ENCODE measurements at places on chromosomes 1 and 21.

GRCh38 chr1:1833916-1834325 is 55.7 kb upstream of the NADK start:
- DNase-seq: no peak

DNA sequence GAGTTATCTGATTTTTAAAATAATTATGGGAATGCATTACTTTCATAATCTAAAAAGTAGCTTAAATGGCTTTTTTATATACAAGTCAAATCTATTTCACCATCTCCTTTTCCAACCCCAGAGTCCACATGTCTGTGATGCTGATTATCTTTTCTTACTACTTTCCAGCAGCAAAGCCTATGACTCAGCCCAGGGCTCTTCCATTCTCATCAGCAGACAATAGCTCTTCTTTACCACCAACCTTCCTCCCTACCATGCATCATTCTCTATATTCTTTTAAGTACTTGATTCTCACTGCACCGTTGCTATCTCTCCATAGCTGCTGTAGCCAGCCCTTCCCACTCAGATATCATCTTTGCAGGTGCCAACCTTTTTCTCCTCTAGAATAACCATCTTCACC is 61.3 kb downstream of the OVGP1 start:
- DNase-seq: peak; percentile 43

- no peak for DNase-seq
These were observed 51.8 kb upstream of the CASZ1 start for GRCh38 chr1:10848109-10848684.

DNA sequence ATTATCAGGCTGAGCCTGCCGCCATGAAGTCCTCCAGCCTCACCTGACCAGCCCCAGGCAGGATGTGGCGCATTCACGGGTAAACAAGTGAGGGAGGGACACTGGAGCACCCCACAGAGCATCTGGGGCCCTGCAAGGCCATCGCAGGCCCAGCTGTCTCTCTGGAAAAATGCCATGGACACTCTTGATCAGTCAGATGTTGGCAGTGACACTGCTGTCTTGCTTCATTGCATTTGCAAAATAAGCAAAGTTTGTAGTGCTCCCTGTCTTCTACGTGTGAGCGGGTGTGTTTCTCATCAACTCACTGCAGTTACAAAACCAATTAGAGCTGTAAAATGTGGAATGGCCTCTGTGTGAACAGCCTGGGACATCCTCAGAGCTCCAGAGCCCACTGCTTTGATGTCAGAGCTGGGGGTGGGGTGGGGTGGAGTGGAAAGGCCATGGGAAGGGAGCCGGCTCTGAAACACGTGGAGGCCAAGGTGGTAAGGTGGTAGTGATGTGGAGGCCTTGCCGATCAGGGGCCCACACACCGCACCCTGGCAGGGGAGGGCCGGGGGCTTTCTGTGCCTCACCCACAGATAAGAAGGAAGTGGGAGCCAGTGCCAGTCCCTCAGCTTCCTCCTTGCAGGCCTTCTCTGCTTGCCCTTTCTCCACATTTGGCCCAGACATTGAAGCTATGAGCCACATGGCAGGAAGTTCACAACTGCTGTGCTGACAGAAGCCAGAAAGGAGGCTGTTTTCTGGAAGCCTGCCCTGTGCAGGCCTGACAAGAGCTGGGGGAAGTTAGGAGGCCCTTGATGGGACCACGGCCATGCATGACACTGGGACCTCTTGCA is 254.9 kb downstream of the RHOU start:
- DNase-seq: peak; percentile 29

- no peak for DNase-seq
These were observed 7.7 kb upstream of the TCP10L start for GRCh38 chr21:32592929-32593502.

GRCh38 chr1:225407755-225408154 is 20.1 kb downstream of the LBR start:
- DNase-seq: no peak

GRCh38 chr1:74908797-74909196 is 175.8 kb downstream of the TYW3 start:
- no peak for DNase-seq

GRCh38 chr1:10676963-10677362 is 119.5 kb downstream of the CASZ1 start:
- no peak for DNase-seq

- DNase-seq: no peak
These were observed 49.7 kb downstream of the DMRTA2 start for GRCh38 chr1:50373532-50373931.

GRCh38 chr1:66246351-66247269 is 287.3 kb upstream of the SGIP1 start:
- no peak for DNase-seq

DNA sequence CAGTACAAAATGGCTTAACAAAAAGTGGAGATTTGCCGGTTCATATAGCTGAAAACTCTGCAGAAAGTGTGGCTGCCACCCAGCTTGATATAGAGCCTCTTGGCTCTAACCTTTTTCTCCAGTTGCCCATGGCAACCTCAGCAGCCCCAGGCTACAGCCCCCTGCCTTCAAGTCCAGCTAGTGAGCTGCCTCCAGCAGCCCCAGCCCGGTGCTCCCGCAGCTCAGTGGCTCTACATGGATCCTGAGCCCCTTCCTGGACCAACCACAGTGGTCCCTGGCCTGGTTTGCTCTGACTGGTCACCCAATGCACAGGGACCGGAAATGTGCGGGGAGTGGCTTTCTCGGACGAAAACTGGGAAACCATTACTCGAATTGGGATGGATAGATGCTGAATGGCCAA is 13.3 kb upstream of the ATF3 start:
- DNase-seq: no peak

DNA sequence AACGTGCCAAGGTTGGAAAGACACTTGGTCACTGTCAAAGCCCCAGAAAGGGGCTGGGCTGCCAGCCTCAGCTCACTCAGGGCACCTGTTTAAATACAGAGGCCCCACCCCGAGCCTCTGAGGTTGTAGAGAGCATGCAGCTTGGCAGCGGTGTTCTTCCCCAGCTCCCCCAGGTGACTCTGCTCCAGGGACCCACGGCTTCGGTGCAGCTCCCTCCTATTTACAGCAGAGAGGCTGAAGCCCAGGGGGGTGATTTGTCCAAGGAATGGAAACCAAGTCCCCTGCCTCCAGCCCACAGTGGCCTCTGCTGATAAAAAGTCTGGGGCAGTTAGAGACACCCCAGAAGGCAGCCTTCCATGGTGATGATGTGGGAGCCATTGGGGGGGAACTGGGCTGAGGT is 9.1 kb upstream of the C1QA start:
- no peak for DNase-seq

DNA sequence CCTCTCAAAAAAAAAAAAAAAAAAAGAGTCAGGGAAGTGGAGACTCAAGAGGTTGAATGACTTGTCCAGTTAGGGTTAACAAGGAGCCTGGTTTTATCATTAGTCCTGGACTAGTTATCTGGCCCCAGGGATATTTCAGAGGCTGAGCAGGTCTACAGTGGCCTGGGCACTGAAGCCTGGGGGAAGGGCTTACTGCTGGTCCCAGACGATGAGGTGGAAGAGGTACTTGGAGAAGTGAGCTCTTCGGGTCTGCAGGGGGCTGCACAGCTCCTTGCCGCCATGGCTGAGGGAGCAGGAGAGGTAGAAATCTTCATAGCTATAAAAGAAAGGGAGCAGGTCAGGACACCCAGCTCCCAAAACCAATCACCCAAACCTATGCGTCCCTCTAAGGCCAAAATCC is 40.1 kb downstream of the PIK3C2B start:
- no peak for DNase-seq

DNA sequence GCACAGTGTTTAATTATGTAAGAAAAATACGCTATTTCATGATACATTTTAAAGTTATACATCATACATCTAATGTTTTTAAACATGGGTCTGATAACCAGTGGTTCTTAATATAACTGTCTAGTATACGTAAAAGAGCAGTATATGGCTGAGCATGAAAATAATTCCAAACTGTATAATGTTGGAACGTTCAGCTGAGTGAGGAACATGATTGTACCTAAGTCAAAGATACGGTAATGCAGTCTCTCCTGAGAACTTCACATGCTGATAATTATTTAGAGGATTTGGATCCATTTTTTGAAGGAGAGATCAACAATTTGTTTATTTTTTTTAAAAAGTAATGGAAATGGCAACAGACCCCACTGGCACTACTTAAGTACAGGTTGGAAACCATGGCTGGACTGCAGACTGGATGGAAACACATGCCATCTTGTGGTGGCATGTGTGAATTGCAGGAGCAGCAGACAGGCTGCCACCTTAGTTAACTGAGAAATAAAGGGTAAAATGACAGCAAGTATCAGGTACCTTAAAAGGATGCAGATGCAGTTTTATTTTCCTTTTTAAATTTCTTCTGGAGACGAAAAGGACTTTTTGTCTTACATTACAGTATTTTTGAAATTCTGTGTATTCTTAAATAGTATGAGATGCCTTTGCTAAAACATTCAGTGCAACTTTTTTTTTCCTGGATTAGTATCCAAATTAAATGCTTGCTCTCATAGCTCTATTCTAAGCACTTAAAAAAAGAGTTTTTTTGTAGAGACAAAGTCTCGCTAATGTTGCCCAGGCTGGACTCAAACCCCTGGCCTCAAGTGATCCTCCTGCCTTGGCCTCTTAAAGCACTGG is 73.8 kb downstream of the MTR start:
- DNase-seq: peak; percentile 73

- no peak for DNase-seq
These were observed 53.8 kb upstream of the MROH9 start for GRCh38 chr1:170881268-170882265.

GRCh38 chr1:177897998-177898654 is 71.7 kb downstream of the SEC16B start:
- DNase-seq: no peak

GRCh38 chr1:165235155-165235776 is 121.2 kb downstream of the LMX1A start:
- DNase-seq: no peak

DNA sequence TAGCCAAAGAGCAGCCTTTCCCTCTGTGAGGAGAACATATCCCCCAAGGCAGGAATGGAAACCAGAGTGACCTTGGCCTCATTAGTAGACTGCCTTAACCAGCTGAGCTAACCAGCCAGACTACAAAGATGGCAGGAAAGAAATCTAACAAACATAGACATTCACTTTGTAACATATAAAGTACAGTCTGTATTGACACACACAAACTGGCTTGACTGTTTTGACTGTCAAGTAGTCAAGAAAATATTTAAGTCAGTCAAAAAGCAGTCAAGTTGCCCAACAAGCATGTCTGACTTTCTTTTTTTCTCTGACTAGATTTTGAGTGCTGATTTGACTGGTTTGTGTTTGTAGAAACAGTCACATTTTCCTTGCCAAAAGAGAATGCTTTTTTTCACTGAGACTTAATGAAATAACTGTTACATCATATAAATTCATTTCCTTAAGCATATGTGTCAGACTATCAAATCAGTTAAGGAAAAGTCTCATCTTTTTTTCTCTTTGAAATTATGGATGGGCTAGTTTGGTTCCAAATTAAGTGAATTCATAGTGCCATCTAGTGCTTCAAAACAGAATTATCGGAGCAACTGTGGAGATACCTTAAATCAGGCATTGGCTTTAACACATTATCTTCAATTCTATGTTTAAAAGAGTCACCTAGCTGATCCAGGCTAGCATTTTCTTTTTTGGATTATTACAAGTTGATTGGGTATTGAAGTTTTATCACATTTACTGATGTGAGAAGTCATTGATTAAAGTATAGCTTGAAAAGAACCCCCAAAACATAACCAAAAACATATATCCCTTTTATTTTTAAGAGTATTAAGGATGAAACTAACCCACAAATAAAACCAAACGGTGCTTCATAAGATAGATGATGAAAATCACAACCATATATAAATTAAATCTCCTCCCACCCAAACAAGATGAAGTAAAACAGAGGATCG is 75.0 kb downstream of the ATP6V1G3 start:
- DNase-seq: peak; percentile 63

- no peak for DNase-seq
These were observed 46.4 kb upstream of the JUN start for GRCh38 chr1:58830291-58830690.

DNA sequence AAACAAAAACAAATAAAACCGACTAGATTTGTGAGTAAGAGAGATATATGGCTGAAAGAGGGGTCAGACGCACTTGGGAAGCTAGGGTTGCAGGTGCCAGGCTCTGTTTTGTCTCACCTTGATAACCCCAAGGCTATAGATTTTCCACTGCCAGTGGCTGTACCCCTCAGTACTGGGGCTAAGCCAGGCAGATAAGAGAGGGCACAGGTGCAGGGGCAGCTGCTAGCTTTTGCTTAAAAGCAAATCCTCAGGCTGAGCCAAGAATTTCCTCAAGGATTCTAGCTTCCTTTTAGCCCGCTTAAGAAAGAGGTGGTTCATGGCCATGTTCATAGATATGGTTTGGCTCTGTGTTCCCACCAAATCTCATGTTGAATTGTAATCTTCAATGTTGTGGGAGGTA is 57.9 kb downstream of the OVGP1 start:
- DNase-seq: no peak

GRCh38 chr1:55870106-55870505 is 654.9 kb upstream of the USP24 start:
- DNase-seq: no peak

GRCh38 chr1:68103884-68104554 is 53.6 kb upstream of the DIRAS3 start:
- no peak for DNase-seq

DNA sequence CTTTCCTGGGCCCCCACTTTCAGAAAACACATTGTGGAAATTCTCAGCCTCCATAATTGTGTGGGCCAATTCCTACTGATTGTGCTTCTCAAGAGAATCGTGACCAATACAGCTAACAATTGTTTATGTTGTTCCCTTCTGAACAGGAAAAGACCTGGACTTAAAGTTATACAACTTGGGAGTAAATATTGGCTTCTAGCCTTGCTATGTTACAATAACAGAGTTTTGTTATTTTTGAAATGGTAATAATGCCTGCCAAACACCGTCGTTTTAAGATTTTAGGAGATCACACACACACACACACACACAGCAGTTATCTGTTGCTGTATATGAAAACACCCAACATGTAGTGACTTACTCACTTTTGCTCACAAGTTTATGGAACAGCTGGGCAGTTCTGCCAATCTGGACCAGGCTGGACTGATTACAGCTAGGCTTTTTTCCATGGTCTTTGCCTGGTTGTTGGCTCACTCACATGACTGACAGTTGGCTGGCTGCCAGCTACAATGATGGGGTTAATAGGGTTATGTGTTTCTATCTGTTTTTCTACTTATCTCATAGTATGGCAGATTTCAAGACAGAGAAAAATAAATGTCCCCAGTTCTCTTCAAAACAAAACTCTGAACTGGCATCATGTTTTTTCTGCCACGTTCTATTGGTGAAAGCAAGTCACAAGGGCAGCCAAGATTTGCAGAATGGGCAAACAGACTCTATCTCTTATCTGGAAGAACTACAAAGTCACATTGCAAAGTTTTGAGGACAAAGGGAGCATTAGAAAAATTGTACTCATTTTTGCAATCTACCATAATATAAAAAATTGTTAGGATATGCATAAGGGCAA is 447.5 kb downstream of the NEGR1 start:
- DNase-seq: peak; percentile 85

GRCh38 chr1:244919320-244920282 is 55.3 kb upstream of the HNRNPU start:
- DNase-seq: no peak

GRCh38 chr1:26991310-26992116 is 2.0 kb upstream of the TRNP1 start:
- no peak for DNase-seq

Measured in hematopoietic multipotent progenitor cell treated with erythropoietin and hydrocortisone succinate and interleukin-3 and kit ligand, for 8 days (in vitro differentiated cells).